ENCODE measurements at places on chromosomes 7 and 10.

- no peak for DNase-seq
These were observed 46.7 kb upstream of the LOXL4 start for GRCh38 chr10:98314532-98315284.

DNA sequence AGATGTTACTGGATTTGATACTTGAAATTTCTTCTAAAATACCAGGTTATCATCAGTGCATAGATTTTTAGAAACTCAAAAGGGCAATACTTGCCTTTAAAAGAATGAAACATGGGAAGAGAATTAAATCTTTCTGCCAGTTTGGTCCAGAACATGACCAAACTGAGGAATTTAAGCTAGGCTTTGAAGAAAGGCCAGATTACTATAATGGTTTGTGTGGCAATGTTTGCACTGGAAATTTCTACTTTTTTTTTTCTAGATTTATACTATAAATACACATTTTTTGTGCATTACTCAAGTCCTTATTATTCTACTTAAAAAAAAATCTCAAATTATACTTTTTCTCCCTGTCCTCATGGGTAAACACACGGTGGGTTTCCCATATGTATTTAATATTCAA lies 9.2 kb downstream of the MKX start:
- no peak for DNase-seq

- DNase-seq = no peak
These were observed 1.8 kb downstream of the IMPDH1 start for GRCh38 chr7:128407751-128408708.

GRCh38 chr10:62380016-62380415 lies 5.8 kb downstream of the ZNF365 start:
- no peak for DNase-seq

DNA sequence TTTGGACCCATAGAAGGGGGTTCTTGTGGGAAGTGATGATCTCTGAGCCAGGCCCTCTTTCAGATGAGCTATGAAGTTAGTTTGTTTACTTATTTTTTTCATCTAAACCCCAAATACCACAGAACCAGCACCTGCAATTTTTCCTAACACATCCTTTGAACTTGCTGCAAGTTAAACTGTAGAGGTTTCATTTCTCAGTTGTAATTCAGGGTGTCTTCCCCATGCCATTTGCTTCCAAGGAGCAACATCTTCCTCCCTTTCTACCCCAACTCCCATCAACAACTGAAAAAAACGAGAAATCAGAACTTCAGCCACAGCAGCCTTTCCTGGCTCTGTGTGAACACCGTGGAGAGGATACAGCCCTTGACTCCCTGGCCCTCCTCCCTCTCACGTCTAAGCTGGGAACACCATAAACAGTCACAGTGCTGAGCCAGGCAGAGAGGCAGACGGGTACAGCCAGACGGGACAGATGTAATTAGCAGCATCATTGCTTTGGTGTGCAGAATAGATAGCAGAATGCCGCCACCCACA lies 63.6 kb downstream of the RGS10 start:
- no peak for DNase-seq

DNA sequence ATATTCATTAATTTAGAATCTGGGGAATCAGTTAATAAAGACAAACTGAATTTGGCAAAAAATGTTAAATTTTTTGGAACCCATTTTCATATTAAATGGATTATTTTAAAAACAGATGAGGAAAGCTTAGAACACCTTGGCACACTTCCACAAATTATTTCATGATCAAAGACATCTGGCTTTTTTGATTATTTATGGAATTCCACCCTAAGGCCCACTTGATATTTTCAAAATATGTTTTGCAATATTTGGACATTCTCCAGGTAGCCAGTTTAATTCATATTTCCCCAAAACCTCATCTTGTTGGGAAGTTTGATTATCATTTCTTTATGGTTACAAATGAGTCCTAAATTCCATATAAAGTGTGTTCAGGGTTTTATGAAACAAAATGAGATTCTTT lies 129.9 kb downstream of the DOCK4 start:
- DNase-seq = no peak

GRCh38 chr10:35050568-35050967 lies 39.6 kb downstream of the CUL2 start:
- DNase-seq = no peak

DNA sequence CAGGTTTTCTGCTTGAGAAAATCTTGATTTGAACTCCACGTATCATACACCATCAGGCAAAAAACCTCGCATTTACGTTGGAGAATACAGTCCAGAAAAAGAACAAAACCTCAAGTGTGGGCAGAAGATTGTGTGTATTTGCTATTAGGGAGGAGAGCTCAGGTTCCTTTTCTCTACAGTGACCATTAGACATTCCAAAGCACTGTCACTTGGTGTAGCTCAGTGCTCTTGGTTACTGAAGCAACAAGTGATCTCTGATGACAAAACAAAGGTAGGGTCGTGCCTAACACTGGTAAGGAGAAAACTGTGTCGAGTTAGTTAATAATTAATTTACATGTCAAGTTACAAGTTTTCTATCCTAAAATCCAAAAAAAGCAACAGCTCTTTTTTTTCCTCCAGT lies 72.6 kb downstream of the C1GALT1 start:
- DNase-seq = no peak

DNA sequence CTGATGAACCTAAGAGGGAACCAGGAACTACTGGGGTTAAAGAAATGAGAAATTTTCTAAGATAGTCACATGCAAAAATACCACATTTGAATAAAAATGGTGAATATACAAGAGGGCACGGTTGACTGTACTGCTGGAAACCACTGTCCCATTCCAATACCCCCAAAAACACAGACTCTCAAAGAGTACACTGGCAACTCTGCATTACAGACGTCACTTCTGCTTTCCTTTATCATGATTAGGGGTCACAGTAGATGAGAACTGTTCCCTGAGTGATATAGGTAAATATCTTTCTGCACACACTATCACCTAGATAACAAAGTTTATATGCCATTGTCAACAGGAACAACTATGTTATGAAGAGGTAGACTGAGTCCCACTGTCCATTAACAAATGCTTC lies 69.5 kb downstream of the RAPGEF5 start:
- no peak for DNase-seq

- no peak for DNase-seq
These were observed at the start of gene WDFY4 for GRCh38 chr10:48684792-48685623. TSS of gene WDFY4 (plus strand) at chr10:48684873. CDS start at chr10:48709733, 24,860 bp downstream.

DNA sequence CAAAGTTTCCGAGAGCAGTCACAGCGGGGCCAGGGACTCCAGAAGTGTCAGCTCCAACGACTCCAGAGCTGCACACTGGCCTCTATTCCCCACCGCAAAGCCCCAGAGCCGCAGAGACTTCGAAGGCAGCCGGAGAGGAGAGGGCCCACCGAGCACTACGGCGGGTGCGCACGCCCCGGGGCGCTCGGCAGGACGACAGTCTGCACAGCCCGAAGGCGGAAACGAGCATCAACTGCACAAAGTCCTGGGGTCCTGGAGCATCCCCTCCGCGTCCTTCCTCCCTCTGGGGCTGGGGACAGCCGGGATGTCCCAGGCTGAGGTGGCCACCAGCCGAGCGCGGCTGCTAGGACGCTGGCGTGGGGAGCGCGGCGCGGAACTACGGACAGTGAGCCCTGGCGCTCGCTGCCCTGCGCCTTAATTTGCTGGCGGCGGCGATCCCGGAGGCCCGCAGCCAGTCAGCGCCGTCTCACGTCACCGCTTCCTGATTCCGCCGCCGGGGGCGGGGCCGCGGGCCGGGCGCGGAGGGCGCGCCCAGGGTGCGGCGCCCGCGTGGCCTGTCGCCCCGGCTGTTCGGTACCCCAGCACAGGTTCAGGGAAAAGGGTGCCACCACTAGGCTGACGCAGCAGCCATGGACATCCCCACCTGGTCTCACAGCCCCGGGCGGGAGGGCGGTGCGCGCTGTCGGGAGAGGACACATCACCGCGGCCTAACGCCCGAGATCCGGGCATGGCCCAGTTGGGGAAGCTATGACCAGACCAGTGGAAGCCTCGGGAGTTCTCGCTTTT lies at the start of gene TBX20:
TSS of gene TBX20 (minus strand) at position 391 of the 786 bp plus-strand sequence. CDS start 480 bp downstream, outside the sequence.
- DNase-seq = no peak

DNA sequence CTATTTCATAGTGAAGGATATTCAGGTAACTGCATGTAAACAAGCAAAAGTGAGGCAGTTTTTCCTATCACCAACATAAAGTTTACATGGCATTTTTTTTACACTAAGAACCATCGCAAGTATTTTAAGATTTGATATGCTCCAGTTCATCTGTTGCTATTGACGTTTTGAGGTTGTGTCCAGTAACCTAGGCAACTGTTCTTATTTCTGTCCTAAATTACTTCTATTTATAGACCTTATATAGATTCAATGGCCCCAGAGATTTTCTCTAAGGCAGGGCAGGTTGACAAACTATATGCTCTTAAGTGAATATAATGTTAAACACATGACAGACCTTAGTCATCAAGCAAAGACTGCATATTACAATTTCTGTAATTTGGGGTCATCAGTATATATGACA lies 830.2 kb upstream of the LRRTM3 start:
- DNase-seq = no peak

DNA sequence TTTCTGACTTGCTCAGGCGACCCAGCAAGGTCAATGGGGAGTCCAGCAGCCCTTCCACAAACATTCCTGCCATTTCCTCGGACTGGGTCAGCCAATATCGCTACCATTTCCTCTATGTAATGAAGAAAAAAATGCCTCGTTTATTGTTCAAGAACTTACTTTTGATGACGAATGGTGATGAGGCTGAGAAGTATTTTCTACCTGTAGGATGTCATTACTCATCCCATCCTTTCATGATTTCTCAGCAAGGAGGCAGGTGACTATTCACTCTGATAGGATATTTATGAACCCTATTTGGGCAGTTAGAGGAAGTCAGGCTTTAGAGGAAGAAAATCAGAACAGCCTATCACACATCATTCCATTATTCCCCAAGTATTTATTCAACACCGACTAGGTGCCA lies 178.6 kb downstream of the FANK1 start:
- no peak for DNase-seq

DNA sequence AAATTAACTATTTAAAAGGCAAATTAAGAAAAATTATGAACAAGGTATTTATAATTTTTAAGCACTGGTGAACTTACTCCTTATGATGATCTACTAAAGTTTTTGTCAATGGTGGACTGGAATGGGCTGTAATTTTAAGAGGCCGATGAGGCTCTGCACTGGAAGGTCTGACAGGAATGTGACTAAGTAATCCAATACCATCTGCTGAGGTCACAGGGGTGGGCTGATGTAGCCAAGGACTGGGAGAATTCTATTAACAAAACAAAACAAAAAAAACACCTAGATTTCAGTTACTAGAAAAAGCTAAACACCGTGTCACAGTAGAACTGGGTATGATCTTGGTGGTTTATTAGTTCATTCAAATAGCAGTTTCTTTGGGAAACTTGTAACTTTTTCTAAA lies 75.9 kb downstream of the NRBF2 start:
- no peak for DNase-seq

GRCh38 chr10:47361293-47361692 lies 13.1 kb downstream of the RBP3 start:
- DNase-seq = no peak

DNA sequence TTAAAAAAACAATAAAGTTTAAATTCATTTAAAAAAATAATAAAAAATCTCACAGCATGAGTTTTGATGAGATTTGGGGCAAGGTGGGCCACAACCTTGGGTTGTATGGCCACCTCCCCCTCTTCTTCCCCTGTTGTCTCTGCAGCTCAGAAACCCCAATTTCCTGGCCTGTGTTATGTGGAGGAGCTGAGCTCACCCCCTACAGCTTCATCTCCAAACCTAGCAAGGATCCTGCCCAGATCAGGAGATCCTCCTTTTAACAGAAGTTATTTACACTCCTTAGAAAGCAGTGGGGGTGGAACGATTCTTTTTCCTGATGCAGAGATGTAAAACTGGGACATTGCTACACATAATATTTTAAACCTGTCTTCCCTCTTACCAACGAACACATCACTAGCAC lies 6.9 kb upstream of the SH2D4B start:
- DNase-seq = no peak

DNA sequence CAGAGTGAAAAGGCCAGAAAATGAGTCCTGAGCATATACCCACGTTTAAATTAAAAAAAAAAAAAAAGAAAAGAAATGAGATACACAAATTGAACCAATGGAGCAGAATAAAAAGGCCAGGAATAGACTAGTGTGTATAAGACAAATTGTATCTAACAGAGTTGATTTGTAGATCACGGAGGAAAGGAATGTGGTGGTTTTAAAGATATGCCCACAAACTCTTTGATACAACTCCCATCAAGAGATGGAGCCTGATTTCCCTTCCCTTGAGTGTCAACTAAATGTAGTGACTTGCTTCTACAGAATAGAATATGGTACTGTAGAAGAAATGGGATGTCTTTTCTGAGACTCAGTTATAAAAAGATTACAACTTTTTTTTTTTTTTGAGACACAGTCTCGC lies 10.4 kb downstream of the SYPL1 start:
- DNase-seq = no peak

DNA sequence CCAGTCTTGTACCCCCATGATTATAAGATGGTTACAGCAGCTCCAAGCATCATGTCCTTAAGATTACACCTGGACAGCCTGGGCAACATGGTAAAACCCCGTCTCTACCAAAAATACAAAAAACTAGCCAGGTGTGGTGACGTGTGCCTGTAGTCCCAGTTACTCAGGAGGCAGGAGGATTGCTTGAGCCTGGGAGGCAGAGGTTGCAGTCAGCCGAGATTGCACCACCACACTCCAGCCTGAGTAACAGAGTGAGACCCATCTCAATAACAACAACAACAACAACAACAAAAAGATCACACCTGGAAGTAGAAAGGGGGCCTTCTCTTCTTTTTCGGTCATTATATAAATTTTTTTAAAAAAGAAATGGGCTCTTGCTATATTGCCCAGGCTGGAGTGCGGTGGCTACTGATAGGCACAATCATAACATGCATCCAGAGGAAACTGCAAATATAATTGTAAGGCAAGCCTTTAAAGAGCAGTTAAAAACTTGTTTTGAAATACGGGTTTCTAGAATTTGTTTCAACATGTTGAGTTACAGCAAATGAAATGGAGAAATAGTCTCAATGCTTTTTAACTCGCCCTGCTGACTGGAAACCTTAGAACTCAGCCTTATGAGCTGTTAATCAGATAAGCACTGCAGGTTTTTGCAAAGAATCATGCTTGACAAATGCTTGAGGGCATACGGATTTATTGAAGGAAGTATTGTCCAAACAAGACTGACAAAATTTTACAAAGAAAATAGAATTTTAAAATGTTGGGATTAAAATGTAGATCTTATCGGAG lies 4.7 kb upstream of the ENTPD7 start:
- no peak for DNase-seq

GRCh38 chr10:24255115-24255880 lies 46.4 kb downstream of the KIAA1217 start:
- no peak for DNase-seq

All from COR-L47 (cell line).